ENCODE measurements at places on chromosomes 3 and 15. TPM values are rescaled to one million over a fixed set of nuclear protein-coding genes. Genes with fewer than 3 reads are reported as not detected.

The CLDN18 gene
- 0.03 TPM for polyA plus RNA-seq

The ITIH4 gene
- polyA plus RNA-seq = 10.6 TPM

The IFRD2 gene
- polyA plus RNA-seq = 182 TPM

The TMIE gene
- polyA plus RNA-seq = 21.4 TPM

The GAP43 gene
- polyA plus RNA-seq = 2.7 TPM

The PLSCR5 gene
- polyA plus RNA-seq = not detected

The ADAMTS9 gene
- polyA plus RNA-seq = 16.8 TPM

The B3GNT5 gene
- polyA plus RNA-seq = 2.0 TPM

The LTF gene
- polyA plus RNA-seq = 0.55 TPM

The TRPC1 gene
- polyA plus RNA-seq = 7.6 TPM

The MGLL gene
- polyA plus RNA-seq = 18.8 TPM

The ISLR gene
- polyA plus RNA-seq = 6.1 TPM

The SNTN gene
- not detected for polyA plus RNA-seq

The FGD5 gene
- 7.0 TPM for polyA plus RNA-seq

The IGSF10 gene
- polyA plus RNA-seq = 5.6 TPM

Data from adrenal gland (tissue), 19 donors.